ENCODE measurements at places on chromosomes 2 and 18. TPM values are rescaled to one million over a fixed set of nuclear protein-coding genes. Genes with fewer than 3 reads are reported as not detected.

PARD6G gene
- 8.5 TPM for total RNA-seq

DNA sequence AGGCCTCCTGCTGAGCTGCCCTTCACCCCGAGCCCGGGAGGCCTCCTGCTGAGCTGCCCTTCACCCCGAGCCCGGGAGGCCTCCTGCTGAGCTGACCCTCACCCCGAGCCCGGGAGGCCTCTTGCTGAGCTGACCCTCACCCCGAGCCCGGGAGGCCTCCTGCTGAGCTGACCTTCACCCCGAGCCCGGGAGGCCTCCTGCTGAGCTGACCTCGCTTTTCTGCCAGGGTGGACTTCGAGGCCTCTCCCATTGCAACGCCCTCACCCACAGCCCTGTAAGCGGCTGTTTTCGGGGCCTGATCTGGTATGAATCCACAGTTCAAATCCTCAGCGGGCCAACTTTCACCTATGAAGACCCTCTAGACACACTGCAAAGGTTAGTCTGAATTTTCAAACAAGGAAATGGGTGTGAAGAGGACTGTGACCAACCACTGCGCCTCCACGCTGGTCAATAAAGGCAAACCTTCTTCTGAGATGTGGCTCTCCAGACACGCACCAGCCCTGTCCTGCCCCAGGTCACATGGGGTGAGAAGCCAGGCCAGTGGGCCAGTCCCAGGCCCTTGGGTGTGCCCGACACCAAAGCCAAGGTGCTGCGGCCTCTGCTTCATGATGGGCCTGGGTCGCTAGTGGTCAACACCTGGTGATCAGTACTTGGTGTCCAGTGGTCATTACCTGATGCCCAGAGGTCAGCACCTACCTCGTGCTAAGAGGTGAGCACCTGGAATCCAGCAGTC lies 225.1 kb upstream of the SALL3 start:
- no peak for DNase-seq

LDLRAD4 gene
- 37.4 TPM for total RNA-seq

- DNase-seq, result no peak
Measured at GRCh38 chr2:24571828-24572442, 80.9 kb downstream of the NCOA1 start.

LBX2 gene
- 1.0 TPM for total RNA-seq

- DNase-seq, result no peak
Measured at GRCh38 chr2:203396667-203397066, 68.5 kb downstream of the ABI2 start.

GRCh38 chr18:21660078-21660477 lies 44.5 kb downstream of the ABHD3 start:
- DNase-seq, result no peak

DNA sequence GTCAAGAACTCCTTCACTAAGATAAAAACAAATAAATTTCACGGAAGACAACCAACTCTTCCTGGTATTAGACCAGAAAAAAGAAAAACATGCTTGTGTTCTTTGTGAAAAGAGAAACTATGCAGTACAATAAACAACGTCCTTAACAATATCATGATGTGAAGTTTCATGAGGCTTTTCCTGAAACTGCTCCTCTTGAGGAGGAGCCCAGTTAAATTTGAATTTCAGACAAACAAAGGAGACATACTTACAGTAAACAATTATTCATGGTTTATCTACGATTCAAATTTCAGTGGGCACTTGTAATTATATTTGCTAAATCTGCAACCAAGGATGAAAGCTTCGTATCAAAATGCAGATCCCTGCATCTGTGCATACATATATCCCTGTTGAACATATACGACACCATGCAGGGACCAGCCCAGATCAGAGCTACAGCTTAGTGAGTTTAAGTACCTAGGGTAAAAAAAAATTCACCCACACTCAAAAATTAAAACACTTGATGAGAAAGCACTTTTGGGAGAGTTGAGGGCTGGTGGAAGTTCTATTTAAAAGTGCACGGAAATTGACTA lies 24.8 kb upstream of the SLC9A2 start:
- DNase-seq, result no peak

C2orf66 gene
- total RNA-seq, result not detected
